ENCODE measurements at places on chromosomes 5 and 9.

DNA sequence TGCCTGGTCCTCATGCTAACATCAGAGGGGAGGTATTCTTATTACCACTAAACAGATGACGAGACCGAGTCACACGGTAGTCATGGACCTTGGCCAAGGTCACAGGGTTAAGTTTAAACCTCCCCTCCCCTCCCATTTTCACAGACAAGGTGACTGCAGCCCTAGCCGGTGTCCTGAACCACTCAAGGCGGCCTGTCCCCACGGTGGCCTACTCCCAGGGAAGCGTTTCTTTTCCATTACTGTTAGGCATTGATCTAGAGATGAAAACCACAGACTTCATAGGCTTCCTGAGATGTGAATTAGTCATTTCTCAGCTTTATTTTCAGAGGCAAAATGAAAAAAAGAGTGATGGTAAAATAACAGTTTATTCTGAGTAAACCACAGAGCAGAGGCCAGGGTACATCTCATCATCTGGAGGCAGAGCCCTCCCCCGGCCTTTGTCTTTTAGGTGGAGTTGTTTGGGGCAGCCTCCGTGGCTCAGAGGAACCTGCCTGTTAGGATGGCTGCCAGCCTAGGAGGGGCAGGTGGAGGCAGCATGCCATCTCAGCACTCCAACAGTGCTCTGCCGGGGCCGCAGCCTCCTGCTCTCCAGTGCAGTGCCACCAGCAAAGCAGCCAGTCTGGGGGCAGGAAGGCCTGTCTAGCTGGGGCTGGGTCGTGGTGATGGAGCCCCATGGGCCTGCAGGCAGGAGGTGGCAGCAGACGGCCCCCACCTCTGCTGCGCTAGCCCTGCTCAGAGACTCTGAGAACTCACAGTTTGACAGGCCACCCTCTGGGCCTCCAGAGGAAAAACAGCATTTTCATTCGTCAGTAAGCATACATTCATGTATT, 71.2 kb downstream of the RAPGEF1 start:
- peak; percentile 44 for DNase-seq

GRCh38 chr9:113948891-113949570, 72.9 kb downstream of the ZNF618 start:
- DNase-seq = no peak

- DNase-seq = no peak
These were observed 601.0 kb downstream of the TLE1 start for GRCh38 chr9:81088341-81088740.

DNA sequence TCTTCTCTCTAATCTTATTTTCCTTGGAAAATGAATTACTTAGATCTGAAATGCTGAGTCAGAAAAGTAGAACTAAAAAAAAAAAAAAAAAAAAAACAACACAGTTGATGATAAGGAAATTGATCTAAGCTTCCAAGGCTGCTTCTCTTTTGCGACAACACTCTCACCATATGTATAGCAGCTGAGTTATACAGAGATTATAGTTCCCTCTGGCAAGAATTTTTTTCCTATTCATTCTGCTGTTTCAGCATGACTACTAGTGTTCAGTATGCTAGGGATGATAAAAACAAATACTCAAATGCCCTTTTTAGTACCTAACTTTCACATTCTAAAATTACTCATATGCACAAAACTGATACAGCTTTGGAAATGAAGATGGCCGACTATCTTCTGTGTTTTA, 267.3 kb downstream of the MLLT3 start:
- DNase-seq = no peak

- DNase-seq = no peak
These were observed 14.3 kb downstream of the OTULINL start for GRCh38 chr5:14595891-14596290.

DNA sequence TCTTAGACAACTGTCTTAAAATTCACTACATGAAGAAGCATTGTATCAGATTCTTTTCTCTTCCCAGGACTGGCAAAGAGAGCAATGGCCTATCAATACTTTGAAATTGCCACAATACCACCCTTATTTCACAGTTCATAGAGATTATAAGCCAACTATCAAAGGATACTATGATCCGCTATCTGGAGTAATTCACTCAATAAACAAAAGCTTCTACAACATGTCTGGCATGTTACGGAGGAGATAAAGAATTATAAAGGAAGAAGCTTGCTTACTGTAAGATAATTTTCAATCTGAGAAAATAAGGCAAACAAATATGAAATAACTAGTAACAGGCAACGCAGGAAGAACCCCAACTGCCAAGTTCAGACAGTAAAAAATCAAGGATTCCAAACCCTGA, 114.8 kb downstream of the GNAQ start:
- DNase-seq = no peak

DNA sequence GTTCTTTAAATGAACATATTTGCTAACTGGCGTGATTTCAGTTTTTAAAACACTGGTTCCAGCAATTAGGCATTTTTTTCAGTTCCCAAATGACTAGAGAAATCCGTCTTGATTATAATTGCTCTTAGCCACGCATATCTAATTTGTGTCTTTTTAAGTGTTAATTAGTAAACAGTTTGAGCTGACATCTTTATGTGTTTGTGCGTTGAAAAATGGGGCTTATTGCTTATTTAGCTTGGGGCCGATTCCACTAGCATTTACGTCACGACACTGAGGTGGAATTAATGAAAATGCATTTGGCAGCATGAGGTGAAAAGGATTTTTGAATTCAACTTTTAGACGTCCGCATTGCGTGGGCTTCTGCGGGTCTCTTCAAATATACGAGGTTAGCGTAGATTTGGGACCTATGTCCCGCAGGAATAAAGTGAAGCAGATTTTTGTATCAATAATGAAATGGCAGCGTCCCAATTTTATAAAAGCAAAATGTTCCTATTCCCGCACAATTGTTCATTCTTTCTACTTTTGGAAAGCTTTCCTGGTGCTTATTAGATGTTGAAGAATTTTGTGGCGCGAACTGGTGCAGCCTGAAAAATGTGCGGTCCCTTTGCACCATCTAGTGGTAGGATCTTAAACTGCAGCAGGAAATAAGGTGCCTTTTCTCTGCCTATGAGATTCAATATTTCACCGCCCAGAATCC, 122.7 kb upstream of the LMX1B start:
- DNase-seq = peak; percentile 27

GRCh38 chr9:29245351-29245750, 1672.1 kb upstream of the C9orf72 start:
- DNase-seq = no peak

GRCh38 chr9:112548836-112549595, 62.4 kb downstream of the KIAA1958 start:
- DNase-seq = no peak

Measured in stimulated activated CD8-positive, alpha-beta memory T cell treated with anti-CD3 and anti-CD28 coated beads, Interleukin-4, amount 100 ng/mL, for 1 hour (primary cell).